ENCODE measurements at places on chromosomes 3 and 15.

GRCh38 chr3:101878589-101878988 lies 29.3 kb downstream of the NFKBIZ start:
- no peak for DNase-seq

GRCh38 chr3:158909870-158910269 lies 108.0 kb downstream of the MFSD1 start:
- no peak for DNase-seq

DNA sequence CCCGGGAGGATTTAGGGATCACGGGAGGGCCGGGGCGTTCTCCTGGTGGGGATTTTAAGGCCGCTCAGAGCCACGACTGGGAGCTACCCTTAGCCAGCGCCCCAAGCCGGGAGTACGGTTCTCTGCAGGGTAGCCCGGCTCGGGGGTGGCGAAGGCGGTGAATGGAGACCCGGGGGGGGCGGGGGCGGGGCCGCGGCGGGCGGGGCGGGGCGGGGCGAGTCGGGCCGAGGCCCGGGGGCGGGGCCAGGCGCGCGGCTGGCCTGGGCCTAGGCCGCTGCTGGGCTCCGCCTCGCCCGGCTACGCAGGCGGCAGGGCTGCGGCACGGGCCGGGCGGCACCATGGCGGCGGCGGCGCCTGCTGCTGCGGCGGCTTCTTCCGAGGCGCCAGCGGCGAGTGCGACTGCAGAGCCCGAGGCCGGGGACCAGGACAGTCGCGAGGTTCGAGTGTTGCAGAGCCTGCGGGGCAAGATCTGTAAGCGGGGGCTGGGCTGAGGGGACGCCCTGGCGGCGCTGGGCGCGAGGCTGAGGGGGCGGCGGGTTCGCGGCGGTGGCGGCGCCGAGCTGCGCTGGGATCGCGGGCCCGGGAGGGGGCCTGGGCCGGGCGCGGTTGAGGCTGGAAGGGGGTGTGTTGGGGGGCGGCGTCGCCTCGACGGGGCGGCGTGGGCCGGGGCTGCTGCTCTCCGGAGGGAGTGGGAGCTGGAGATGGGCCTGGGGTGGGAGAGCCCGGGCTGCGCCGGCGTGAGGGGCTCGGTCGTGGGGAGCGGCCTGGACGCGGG lies at the start of gene RASA2:
Gene RASA2 (plus strand): TSS at position 282 of the 775 bp plus-strand sequence. CDS start 57 bp downstream, at position 339.
- DNase-seq = peak; percentile 80

DNA sequence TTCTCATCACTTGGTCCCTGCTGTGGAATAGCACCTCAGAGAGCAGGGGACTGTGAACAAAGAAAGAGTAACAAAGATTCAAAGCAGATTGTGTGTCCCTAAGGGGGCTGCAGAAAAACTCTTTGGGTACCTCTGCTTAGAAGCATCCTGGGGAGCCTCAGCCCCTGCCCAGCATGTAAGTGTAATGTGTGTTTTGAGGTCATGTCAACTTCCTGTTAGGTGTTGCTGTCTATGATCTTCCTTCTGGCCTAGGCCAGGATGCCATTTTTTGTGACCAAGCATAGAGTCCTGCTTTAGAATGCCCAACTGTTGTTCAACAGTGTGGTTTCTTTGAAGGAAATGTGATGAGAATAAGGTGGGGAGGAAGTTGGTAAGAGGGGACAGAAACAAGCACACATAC lies 77.1 kb upstream of the BCL6 start:
- no peak for DNase-seq

DNA sequence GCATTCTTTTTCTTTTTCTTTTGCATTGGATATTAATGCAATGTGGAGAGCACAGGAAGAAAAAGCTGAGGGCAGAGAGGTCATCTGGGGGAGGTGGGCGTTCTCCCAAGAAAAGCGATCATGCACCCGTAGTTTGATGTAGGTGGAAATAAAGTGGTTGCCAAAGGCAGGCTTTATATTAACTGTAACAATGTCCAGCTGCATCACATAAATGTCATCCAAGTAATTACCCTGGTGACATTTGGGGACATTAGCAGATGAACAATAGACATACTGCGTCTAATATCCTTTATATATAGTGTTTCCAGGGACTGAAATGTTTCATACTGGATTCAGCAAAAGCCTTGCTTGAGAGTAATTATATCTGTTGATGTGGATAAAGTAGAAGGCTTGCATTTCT lies 135.5 kb downstream of the CNTN6 start:
- DNase-seq = no peak

DNA sequence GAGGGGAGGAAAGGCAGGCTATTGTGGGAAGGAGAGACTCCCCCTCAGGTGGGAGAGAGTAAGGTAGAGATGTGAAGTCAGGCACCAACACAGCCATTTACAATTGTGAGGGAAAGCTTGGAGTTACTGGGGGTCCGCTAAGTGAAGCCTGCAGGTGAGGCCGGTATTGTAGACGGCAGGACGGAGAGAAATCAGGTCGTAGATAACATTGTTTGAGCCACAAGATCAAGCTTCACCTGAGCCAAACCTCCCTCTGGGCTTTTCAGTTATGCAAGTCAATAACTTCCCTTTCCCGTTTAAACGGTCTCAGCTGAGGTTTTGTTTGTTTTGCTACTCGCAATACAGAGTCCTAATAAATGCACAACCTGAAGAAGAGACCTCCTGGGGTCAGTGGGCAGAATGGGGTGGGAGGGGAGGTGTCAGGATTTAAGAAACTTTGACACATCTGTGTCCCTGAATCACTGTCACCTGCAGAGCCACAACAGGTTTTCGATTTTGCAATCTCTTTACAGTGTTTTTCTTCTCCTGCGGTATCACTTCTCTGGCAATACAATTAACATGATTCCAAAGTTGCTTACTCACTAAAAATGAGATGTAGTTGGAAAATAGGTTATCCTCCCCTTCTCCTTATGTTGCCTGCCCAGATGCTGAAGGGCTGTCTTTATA lies 72.0 kb upstream of the GLCE start:
- DNase-seq = no peak

- no peak for DNase-seq
Observed at GRCh38 chr15:47398132-47398531, 319.2 kb upstream of the SEMA6D start.

DNA sequence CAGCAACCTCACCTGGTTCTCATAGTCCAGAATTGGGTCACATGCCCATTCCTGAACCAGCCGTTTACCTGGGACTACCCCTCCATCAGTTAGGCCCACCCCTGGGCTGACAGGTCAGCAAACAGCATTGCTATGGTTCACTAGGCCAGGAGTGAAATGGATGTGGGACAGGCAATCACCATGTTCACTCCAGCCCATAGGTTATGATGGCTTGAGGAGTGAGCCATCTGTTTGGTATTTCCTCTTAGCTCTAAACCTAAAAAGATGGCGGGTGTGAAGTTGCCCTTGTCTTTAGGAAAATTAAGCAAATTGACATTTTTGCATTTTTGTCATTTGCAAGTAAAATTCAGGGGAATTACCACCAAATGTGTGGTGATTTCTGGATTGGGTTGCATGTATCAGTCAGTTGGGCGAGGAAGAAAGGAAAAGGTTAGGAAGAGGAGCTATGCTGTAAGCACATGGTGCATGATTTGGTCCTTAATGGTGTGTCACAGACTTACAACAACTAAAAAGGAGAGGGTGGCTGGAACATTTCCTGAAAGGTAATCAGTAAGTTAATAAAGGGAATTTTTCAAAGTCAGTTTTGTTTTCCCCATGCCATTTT lies 17.2 kb downstream of the NXPE3 start:
- DNase-seq = no peak

- DNase-seq = no peak
Observed at GRCh38 chr3:116678853-116679252, 30.7 kb upstream of the TUSC7 start.

GRCh38 chr15:69082021-69082502 lies 67.6 kb downstream of the NOX5 start:
- no peak for DNase-seq

DNA sequence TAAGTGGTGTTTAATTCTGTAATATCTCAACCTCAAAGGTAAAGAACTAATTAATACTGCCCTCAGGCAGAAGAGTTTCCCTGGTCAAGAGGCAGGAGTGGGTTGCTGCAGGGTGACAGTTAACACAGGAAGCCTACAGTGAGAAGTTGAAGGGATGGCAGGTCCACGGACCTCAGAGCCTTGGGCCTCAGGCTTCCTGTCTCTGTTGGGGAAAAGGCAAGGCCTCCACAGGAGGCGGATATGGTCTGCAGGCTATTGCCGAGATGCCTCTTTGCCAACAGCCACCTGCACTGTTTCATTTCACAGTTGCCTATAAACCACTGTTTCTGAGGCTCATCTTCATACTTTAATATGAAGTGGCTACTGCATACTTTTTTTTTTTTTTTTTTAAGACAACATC lies 33.3 kb upstream of the RPN1 start:
- no peak for DNase-seq
